ENCODE measurements at places on chromosomes 2 and 18. TPM values are rescaled to one million over a fixed set of nuclear protein-coding genes. Genes with fewer than 3 reads are reported as not detected.

DNA sequence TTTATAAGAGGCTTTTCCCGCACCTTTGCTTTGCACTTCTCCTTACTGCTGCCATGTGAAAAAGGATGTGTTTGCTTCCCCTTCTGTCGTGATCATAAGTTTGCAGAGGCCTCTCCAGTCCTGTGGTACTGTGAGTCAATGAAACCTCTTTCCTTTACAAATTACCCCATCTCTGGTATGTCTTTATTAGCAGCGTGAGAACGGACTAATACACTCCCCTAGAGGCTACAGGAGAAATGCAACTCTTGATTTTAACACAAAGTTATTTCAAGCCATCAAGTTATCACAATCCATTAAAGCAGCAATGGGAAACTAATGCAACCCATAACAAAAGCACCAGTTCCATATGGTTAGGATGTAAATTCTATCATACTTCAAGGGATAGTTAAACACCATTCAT is 1378.8 kb upstream of the DDX18 start:
- H3K4me1 ChIP-seq, result no peaks in the 10 kb centered on the region
- no peaks in the 10 kb centered on the region for H3K36me3 ChIP-seq
- no peaks in the 10 kb centered on the region for H3K27me3 ChIP-seq
- no peak for DNase-seq
- no peak overlapping the region for H3K4me3 ChIP-seq

GRCh38 chr2:11809586-11810236 is 63.3 kb downstream of the LPIN1 start:
- DNase-seq, result no peak
- no peaks in the 10 kb centered on the region for H3K4me1 ChIP-seq
- H3K36me3 ChIP-seq, result peaks cover 20% of the 10 kb centered on the region
- no peak overlapping the region for H3K4me3 ChIP-seq

The IGFBP5 gene
- not detected for total RNA-seq

The EVX2 gene
- not detected for total RNA-seq

The TOGARAM2 gene
- 2.2 TPM for total RNA-seq

DNA sequence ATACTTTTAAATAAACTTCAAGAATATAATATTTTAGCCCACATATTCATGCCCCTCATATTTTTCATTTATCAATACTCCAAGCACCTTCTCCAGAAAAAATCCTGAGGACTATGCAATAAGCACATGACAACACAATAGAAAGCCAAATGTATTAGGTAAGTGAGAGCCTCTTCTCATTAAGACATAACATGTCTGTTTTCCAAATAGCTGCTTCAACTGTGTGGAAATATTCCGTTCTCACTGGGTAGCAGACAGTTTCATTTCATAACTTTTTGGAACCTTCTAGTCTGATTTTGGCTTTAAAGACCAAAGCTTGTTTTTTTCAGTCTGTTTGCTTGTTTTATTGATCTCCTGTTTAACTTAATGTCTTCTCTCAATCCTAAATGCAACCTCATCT is 137.8 kb downstream of the PIK3C3 start:
- no peaks in the 10 kb centered on the region for H3K4me1 ChIP-seq
- no peak overlapping the region for H3K27ac ChIP-seq
- no peak for DNase-seq
- H3K36me3 ChIP-seq, result no peaks in the 10 kb centered on the region

All from T-cell (primary cell).